A549 (cell line): ENCODE measurements at places on chromosomes 3 and 15.

DNA sequence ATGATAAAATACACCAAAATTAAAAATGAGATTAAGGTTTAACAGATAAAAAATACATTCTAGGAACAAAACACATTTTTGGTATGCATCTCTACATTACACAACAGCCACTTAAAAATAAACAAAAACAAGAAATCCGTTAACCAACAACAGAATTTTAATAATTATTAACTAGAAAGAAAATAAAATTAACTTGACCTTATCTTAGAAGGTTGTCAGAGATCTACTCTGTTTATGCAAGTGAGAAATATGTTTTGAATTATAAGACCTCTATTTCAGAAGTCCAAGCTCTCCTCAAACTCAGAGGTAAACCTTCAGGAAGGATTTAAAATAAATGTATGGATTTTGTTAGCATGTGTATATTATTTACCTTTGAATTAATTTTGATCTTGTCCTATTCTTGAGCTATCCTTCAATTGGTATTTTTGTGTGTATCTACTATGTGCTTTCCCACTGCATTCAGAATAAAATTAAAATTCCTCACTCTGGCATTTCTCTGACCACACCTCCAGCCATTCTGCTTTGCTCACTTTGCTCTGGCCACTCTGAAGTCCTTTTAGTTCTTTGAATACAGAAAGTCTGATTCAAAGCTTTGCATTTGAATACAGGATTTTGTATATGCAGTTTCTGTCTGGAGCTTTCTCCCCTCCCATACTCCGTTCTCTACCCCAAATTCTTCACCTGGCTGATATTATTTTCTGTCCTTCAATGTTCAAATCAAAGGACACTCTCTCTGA is 352.0 kb downstream of the ZBTB20 start:
- no peak for DNase-seq

DNA sequence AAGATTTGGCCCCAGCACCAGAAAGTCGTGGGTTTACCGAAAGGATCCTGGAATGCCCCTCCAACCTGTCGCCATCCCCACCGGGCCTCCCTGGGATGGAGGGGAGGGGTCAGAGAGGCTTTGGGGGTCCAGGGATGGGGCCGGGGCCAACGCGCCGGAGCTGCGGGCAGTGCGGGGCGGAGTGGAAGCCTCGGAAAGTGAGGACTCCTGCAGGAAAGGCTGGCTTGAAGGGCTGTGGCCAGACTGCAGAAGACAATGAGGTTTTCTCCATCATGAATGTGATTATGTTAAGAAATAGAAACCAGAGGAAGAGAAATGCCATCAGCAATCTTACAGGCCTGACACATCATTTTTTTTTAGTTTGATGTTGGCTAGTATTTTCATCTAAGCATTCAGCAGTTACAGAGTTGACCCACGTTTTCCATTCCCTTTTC is 738 bp downstream of the YEATS2 start:
- DNase-seq: peak; percentile 33

- peak; percentile 11 for DNase-seq
Observed at GRCh38 chr3:124033360-124034015, 41.6 kb upstream of the ROPN1 start.

- DNase-seq: no peak
Observed at GRCh38 chr3:149118724-149119123, 10.7 kb upstream of the HPS3 start.

DNA sequence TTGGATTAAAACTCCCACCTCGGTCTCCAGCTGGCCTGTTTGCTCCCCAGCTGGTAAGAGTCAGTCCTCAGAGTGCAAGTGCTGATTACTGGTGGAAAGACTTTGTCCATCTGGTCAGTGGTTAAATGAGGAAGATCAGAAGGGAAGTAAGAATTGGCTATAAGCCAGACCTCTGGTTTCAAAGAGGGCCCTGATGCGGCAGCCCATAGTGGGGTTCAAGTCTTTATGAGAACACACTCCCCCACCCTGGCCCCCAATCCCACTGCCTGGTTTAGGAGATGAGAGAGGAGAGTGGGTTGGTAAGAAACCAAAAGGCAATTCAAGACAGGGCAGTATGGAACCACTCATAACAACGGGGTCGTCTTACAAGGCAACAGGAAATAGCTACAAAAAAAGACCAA is 65.0 kb downstream of the FRMD4B start:
- DNase-seq: no peak

DNA sequence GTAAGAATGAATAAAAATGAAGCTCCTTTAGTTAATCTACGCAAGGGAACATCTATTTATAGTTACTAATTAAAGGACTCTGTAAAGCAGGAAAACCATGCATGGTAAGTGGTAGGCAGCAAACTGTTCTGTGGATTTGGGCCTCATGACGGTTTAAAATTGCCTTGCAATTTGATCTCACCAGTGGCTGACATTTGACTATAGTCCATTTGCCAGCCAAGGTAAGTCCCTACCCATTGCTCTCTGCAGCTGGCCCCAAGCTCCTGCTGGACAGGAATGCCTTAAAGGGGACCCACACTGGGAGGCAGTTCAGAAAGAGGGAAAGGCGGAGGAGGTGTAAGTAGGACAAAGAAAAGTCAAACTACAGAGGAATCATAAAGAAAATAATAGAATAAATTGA is 203.3 kb downstream of the PLCL2 start:
- no peak for DNase-seq

- no peak for DNase-seq
Observed at GRCh38 chr3:52889901-52890300, 7.4 kb downstream of the STIMATE start.

GRCh38 chr15:47294765-47295259 is 422.5 kb upstream of the SEMA6D start:
- no peak for DNase-seq

- DNase-seq: no peak
Observed at GRCh38 chr15:31574766-31575165, 248.1 kb downstream of the KLF13 start.

DNA sequence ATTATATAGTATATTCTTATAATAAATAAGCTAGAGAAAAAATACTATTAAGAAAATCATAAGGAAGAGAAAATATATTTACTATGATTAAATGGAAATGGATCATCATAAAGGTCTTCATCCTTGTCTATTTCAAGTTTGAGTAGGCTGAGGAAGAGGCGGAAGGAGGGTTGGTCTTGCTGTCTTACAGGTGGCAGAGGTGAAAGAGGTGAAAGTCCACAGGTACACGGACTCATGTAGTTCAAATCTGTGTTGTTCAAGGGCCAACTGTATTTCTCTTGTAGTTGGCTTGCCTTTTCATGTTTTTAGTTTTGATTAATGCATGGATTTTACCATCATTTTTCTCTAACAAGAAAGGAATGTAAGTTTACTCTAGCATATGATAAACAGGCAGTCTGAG is 41.7 kb downstream of the PDCD6IP start:
- DNase-seq: no peak

GRCh38 chr3:196081002-196081833 is 672 bp downstream of the TFRC start:
- peak; percentile 36 for DNase-seq
